ENCODE measurements at places on chromosomes 13 and 19.
A peak's percentile ranks its signal among the peaks of the same experiment; 100 is the strongest.

- DNase-seq = no peak
Measured at GRCh38 chr13:42354241-42355091, 82.5 kb downstream of the AKAP11 start.

- no peak for DNase-seq
Measured at GRCh38 chr19:2603334-2603733, 99.2 kb downstream of the GNG7 start.

DNA sequence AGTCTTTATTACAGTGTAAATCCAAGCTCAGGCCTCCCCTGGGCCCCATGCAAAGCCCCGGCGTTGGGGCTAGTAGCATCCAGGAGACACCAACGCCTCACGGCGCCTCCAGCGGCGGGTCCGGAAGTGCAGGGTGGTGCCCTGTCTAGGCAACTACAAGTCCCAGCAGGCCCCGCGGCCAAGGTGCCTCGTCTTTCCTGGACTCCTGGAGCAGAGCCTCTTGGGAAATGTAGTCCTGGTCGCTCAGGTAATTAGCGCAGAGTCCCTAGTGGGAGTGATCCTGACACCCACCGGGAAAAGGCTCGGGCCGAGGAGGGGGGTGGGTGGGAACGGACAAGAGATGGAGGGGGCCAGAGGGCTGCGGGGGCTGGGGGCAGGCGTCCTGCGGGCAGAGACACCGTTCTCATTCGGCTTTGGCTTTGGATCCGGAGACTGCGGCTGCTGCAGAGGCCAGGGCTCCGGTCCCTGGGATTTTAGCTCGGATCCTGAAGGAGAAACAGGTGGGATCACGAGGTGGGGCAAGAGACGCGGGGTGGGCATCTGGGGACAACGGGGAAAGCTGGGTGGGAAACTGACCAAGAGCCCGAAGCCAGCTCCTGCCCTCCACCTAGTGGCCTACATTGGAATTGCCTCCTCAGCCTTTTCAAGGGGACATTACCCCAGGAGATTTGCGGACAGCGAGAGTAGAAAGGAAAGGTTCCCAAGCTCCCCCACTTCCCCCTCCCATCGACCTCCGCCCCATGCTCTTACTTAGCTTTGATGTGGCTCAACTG, 11.4 kb downstream of the RTN2 start:
- DNase-seq = peak; percentile 99

GRCh38 chr13:29954082-29955028, 103.9 kb upstream of the UBL3 start:
- DNase-seq = no peak

GRCh38 chr19:4082172-4082571, 15.5 kb upstream of the ZBTB7A start:
- DNase-seq = no peak

DNA sequence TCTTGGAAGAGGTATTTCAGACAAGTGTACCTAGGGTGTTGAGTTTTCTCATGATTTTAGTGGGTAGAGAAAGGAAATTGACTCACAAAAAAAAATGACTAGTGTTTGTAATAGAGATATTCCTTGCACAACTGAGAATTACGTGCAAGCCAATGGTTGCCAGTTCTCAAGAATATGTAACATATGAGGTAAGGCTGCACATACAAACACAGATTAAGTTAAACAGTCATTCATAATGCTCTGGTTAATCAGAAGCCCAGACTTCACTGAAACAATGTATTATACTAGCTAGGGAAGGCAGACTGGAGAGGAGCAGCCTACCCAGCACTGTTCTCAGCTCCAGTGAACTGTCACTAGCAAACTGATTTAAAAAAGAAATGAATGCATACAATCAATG, 418.3 kb downstream of the DIAPH3 start:
- DNase-seq = no peak

- DNase-seq = no peak
Measured at GRCh38 chr13:97934590-97934989, 18.9 kb upstream of the IPO5 start.

DNA sequence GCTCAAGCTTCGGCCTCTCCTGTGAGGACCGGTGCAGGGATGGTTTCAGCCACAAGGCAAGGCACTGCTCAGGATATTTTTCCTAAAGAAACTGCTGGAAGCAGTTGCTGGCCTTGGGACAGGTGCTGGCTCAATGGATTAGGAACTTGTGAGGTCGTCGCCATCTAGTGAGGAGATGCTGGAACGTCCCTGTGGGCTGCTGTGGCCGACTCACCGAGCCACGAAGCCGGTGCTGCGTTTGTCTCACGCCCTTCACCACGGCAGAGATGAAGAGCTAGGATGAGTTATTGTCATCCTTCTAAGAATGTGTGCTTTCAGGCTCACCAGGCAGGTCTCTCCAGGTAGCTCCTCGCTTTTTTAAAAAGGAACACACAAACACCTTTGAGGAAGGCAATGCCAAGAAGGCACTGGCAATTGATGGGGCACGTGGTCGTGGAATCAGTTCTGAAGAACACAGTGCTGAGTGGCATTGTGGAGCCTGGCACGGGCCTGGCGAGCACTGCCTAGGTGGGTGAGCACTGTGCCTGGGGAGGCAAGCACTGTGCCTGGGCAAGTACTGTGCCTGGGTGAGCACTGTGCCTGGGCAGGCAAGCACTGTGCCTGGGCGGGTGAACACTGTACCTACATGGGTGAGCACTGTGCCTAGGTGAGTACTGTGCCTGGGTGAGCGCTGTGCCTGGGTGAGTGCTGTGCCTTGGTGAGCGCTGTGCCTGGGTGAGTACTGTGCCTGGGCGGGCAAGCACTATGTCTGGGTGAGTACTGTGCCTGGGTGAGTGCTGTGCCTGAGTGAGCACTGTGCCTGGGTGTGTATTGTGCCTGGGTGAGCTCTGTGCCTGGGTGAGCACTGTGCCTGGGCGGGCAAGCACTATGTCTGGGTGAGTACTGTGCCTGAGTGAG, 140.4 kb downstream of the TEX29 start:
- no peak for DNase-seq
